ENCODE measurements at places on chromosomes 11 and 22.
A peak's percentile ranks its signal among the peaks of the same experiment; 100 is the strongest.

DNA sequence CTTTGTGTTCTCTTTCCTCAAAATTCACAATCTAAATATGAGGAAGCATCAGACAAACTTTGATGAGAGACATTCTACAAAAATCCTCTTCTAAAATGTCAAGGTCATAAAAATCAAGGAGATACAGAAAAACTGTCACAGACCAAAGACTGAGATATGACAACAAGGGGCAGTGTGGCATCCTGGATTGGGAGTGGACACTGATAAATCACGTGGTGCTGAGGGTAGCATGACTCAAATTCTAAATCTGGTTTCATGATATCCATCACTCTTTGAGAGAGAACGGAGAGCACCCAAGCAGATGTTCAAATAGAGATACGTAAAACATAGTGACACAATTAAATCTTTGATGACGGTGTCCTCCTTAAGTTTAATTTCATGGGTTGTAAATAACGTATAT is 13.0 kb upstream of the CARD18 start:
- DNase-seq: no peak

GRCh38 chr11:132134322-132134721 is 763.9 kb downstream of the NTM start:
- no peak for DNase-seq

DNA sequence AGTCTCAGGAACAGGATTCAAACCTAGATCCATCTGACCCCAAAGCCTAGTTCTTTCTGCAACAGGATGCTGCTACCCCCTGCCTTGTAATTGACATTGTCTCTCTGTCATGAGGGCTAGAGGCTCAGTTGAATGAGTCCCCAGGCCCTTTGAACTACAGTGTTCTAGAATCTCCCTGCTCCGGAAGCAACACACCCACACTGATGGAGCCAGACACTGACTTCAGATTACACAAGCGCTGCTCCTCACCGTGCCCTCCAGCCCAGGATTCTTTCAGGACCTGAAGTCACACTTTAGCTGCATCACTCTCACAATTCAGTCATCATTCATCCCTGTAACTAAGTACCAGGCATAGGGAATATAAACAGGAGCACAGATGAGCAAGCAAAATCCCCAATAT is 69.6 kb downstream of the RAB30 start:
- DNase-seq: no peak

GRCh38 chr22:27576815-27577573 is 224.6 kb downstream of the MN1 start:
- DNase-seq: no peak

GRCh38 chr22:42283278-42284201 is 13.1 kb upstream of the TCF20 start:
- peak; percentile 25 for DNase-seq

DNA sequence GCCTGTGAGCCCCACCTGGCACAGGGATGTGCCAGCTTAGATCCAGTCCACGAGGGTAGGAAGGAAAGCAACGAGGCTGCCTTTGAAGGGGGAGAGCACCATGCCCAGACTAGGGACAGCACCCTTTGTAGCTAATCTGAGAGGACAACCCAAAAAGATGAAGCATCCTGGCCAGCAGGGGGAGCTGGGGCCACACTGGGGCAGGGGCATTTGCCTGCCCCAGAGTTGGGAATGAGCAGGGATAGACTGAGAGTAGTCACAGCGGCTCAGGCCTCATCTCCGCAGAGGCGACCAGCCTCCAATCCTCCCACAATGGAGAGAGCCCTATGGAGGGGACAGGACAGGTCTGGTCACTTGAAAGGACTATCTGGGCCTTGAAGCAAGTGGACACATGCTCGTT is 16.4 kb downstream of the LMO1 start:
- no peak for DNase-seq

DNA sequence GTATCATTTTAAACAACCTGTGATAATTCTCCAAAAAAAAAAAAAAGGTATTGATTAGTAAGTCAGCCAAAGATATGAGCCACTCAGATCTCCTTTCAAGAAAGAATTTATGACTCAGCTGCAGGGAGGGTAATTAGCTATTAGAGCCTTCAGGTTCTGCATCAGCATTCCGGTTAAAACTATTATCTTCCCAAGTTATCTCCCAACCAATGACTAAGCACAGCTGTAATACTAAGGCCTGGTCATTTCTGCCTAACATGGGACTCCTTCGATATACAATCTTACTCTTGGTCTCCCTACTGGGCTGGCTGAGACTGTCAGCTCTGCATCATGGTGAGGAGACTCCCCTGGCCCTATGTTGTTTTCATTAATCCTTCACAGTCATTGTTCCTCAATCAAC is 60.4 kb downstream of the SBF2 start:
- no peak for DNase-seq

- no peak for DNase-seq
Measured at GRCh38 chr22:46297151-46297812, 612 bp downstream of the GTSE1 start.

GRCh38 chr22:26846645-26847044 is 189.3 kb downstream of the MIAT start:
- no peak for DNase-seq

DNA sequence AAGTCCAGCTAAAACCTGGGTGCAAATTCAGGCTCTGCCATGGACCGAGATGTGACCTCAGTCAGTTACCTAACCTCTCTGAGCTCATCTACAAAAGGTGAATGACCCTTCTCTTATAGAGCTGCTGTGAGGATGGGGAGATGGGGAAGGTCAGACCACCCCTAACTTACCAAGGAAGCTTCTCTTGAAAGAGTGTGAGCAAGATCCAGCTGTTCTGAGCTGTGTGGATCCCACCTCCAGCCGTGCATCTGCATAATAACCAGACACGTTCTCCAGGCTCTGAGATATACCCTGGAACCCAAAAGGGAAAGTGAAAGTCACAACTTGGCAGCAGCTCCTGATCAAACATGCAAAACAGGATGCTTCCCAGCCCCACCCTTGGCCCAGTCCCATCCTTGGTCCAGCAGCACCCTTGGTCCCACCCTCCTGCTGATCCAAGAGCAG is at the start of gene APOL3:
APOL3 (minus strand) TSS at position 257 of the 444 bp plus-strand sequence. CDS start 11,700 bp downstream, outside the sequence.
- DNase-seq: peak; percentile 19

DNA sequence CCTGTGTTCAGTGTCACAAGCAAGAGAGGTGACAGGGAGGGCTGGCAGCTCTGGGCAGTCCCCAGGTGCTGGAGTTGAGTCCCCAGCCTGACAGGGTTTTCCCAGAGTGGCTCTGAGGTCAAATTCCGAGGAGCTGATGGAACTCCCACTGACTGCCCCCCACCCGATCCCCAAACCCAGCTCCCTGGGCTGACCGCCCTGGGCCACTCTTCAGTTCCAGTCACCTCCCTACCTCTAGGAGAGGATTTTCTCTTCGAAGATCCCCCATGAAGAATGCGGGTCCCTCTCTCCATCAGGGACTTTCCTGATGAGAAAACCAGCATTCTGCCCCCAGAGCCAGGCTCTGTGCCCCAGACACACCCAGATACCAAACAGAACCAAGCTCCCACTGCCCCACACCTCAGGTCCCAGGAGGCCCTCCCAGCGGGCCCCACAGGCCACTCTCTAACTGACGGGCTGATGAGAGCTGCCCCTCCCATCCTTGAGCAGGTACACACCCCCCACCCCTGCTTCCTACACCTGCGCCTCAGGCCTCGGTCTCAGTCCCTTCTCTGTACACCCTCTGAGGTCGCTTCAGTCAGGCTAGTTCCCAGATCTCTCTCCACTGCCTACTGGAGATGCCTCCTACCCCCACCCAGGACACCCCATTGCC is 12.1 kb upstream of the RAC2 start:
- no peak for DNase-seq

GRCh38 chr11:19084661-19085315 is 24.3 kb upstream of the MRGPRX2 start:
- no peak for DNase-seq

GRCh38 chr11:111327908-111328624 is 29.7 kb downstream of the POU2AF3 start:
- no peak for DNase-seq

DNA sequence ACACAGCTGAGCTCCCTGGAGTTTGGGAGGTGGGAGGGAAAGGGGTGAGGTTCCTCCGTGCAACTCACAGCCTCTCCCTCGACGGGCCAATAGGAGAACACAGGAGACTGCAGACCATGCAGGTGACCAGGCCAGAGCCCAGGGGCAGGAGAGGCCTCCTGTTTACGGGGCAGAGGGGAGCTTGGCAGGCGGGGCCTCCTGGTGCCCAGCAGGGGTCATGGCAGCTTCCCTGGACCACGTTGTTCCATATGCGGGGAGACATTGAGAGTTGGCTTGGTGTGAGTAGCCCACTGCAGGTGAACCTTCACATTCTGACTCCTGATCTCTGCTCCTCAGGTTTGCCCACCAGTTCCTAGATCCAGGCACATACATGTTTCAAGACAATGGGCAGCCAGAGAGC is 19.3 kb upstream of the XKR3 start:
- DNase-seq: no peak

DNA sequence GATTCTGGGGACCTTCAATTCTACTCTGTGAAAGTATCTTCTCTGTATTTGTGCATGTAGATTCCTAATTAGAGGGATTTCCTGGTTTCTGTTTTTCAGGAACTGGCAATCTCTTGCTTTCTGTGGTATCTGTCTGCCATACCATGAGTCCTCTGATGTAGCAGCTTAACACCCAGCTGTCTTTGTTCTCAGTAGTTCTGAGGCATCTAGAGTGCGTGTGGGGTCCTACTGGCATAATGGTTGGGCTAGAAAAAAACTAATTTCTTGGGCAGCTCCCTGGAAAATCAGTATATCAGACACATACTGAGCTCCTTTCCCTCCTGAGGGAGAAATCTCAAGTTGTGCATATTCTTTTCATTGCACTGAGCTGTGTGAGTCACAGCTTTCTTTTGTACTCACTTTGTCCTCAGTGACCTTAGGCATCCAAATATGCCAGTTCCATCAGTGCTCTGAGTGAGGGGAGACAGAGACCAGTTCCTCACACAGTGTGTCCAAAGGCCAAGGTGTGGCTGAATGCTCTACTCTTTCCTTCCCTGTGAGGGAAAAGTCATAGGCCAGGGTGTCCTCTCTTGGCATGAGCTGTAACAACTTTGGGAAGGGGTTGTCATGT is 35.5 kb upstream of the SLC22A24 start:
- no peak for DNase-seq

DNA sequence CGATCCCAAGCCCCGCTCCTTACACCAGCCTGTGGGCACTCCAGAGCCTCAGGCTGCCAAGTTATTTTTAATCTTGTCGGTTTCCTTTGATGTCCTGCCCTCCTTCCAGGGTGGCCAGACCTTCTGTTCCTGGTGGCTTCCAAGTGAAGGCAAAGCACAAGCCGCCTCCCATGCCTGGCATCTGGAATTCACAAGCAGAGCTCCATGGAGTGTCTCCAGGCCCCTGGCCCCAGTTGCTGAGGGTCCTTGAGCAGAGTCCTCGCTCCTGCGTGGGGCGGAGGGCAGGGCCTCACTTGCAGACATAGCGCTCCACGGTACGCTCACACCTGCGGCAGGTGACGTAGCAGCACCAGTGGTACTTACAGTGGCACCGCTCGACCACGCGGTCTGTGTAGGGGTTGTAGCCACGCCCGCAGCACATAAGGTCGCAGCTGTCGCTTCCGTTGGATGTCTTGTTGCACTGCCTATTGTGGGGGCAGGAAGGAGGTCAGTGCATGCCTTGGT is 19.5 kb downstream of the WNT11 start:
- DNase-seq: no peak

DNA sequence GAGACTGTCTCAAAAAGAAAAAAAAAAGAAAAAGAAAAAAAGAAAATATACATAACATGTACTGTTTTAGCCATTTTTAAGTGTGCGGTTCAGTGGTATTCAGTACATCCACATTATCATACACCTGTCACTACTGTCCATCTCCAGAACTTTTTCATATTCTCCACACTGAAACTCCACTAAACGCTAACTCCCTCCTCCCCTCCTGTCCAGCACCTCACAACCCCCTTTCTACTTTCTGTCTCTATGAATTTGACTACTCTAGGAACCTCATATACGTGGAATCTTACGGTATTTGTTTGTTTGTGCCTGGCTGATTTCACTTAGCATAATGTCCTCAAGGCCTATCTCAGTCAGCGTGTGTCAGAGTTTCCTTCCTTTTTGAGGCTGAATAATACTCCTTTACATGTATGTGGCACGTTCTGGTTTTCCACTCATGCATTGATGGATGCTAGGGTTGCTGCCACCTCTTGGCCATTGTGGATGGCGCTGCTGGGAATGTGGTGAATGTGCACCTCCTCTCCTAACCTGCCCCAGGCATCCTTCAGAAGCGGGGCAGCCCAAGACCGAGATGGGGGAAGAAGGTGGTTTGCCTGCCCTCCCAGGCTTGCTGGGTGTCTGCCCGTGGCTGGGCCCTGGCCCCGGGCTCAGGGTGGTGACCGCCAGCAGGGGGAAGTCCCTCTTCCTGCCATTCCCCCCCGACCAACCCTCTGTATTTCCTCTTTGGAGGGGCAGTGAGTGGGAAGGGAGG is 60.5 kb downstream of the BCR start:
- DNase-seq: no peak

- no peak for DNase-seq
Measured at GRCh38 chr11:122556605-122557004, 98.9 kb upstream of the UBASH3B start.

GRCh38 chr11:57626895-57627294 is 22.8 kb downstream of the YPEL4 start:
- DNase-seq: no peak

- DNase-seq: no peak
Measured at GRCh38 chr22:46046299-46046685, 69.3 kb upstream of the WNT7B start.

DNA sequence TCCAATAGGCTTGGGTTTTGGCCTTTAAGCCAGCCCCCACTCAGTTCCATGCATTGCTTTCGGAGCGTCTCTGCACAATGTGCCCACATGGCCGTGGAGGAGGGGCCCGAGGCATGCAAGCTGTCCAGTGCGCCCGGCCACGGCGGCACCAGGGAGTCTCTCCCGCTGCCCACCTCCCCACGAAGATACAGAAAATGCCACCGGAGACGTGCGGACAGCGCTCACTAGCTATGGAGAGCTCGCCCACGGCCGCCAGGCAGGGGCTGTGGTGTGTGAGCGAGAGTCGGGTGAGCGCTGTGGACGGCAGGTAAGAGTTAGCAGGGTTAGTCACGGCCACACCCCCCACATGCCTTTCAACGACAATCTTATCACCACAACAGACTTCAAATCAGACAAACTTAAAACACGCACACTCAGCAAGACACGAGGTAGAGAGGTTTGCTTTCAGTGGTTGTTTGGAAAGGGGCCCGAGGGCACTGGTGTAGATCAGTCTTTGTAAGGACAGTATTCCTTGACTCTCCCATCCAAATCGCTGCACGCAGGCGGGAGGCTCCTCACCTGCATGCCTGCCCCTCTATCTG is 18.7 kb upstream of the BID start:
- no peak for DNase-seq
